ENCODE measurements at places on chromosomes 2 and 18. TPM values are rescaled to one million over a fixed set of nuclear protein-coding genes. Genes with fewer than 3 reads are reported as not detected.

- no peak for DNase-seq
Observed at GRCh38 chr2:105417857-105418436, 19.1 kb upstream of the FHL2 start.

GRCh38 chr2:183671233-183671632 lies 547.0 kb downstream of the NUP35 start:
- DNase-seq = no peak

GRCh38 chr2:56626927-56627326 lies 443.1 kb downstream of the CCDC85A start:
- no peak for DNase-seq

DNA sequence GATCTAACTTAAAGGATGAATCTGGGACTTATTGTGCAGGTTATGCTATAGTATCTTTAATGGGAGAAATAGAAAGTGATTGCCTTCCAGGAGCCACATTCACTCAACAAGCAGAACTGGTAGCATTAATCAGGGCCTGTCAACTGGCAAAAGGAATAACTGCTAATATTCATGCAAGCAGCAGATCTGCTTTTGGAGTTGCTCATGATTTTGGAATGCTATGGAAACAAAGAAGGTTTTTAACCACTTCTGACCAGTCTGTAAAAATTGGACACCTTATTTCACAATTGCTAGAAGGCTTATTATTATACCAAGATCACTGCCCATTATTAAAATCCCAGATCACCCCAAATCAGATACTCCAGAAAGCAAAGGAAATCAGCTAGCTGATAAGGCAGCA lies 200.4 kb downstream of the MREG start:
- DNase-seq = no peak

DNA sequence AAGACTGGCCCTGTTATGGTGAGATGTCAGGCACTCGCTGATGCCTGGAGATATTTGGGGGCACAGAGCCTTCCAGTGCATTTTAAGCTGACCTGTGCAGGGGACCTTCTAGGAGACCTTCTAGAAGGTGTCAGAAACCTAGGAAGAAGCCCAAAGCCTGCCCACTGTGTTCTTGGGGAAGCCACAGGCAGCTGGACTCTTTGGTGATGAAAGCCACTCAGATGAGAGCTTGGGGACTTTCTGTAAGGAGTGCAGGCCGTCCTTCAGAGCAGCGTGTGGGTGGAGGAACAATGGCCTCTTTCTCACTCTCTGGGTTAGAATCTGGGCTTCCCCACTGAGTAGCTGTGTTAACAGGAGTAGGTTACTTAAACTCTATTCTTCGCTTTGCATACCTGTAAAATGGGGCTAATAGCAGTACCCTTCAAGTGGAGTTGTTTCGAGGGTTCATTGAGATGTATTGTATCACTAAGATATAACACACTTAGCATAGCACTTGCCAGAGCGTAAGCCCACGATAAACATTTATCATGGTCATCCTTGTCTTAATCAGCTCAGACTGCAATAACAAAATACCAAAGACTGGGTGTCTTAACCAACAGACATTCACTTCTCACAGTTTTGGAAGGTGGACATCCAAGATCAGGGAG lies 322.3 kb upstream of the EPAS1 start:
- no peak for DNase-seq

DNA sequence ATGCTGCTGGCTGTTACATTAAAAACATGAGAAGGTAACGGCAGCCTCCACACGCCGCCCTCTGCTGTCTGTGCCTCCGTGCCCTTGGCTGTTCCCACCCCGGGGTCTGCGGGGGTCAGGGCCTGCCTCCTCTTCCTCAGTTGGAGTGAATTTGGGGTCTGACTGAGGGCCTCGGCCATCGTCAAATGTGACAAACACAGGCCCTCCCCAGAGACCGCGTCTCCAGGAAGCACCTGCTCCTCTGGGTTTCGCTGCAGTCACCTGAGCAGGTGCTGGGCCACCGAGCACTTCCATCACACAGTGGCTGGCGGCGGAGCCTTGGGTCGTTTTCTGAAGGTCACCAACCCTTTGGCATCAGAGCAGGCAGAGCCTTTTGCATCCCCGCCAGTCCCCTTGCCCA lies 70.9 kb downstream of the NFATC1 start:
- no peak for DNase-seq

DNA sequence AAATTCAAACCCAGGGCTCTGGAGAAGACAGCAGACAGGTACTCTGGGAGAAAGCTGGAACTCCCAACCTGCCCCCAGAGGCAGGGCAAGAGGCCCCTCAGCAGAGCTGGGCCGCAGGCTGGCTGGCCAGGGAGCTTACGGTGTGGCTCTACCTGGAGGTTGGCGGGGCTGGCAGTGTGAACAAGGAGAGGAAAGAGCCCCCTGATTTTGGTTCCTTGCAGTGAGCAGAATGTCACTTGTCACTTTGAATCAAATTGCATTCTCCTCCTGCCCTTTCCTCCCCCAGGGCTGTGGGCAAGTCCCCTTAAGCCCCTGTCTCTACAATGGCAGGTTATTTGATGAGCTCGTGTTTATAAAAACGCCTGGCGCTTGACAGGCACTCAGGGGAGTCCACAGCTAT lies 32.6 kb downstream of the MYO7B start:
- no peak for DNase-seq

DNA sequence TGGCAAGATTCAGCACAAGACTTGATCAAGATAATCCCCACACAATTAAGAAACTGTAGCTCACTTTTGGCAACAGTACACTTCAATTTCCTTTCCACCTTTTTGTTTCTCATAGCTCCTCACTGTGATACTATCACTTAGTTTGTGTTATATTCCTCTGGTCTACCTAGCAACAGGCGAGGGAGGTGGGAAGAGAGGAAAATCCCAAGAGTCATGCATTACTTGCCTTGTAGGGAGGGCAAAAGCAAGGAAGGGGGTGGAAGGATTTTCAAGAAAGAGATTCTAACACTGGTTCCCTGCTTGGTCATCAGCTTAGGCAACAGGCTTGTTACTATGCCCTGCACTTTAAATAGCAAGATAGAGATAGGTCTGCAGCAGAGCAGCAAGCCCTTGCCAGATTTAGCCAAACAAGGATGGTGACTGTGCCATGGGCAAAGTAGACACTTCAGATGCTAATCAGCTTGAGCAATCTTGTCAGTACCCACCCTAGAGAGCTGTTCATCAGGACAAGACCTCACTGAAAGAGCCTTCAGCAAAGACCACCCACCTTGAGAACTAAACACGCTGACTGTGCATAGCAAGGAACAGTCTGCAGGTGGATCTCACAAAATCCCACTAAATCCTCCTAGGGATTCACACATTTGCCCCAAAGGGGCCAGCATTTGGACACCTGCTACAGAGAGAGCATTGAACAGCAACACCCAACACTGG lies 134.6 kb downstream of the MBD2 start:
- DNase-seq = no peak

DNA sequence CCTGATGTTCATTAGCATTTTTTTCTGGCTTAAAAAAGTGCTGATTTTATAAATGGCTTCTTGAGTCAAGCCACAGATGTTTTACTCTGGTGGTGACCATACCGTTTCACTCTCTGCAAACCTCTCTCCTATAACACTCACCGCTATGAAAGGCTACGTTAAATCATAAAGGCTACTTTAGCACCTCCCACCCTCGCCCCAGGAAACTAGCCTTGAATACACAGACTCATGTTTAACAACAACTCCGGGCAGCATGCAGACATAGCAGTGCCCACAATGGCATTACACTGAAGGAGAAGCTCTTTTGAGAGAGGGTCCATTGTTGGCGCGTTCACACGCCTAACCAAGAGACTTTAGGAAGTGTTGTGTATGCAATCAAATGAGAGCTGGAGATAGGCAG lies 5.6 kb downstream of the MYT1L start:
- no peak for DNase-seq

DNA sequence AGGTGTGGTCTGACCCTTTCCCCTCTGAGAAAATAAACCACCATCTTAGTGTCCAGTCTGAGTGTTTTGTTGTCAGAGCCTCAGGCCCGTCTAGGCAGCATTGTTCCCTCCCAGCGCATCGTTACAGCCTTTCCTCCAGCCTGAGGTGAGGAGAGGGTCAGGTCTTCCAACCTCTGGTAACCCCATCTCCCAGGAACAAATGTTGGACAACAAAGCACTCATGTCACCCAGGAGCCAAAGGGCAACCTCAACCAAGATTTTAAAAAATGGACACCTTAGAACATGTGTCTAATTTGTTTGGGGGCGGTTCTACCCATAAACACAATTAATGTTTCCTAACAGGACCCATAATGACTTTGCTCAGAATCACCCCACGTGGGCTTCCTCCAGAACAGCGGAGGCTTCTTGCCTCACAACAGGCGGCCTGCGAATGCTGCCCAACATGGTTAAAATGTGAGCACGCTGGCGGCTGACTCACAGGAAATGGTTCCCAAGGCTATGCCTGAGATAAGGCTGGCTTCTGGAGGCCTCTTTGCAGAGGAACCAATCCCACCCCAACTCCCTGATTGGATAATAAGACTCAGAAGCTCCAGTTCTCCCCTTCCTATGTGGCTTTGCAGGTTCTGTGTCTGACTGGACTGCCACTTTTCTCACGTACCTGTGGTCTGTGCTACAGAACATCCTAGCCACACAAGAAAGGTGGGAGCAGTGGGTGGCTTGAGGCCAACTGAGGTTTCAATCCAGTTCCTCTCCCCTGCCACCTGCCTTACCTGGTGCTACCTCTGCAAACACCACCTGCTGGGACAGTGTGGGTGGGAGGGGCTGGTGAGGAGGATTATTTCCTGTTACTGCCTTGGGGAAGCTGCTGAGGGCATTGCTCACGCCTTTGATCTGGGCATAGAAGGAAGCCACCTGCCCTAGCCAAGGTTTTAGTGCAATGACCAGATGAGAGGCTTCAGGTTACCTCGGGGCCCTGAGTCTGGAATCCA lies 108.8 kb downstream of the B3GNT2 start:
- peak; percentile 28 for DNase-seq

- DNase-seq = no peak
Observed at GRCh38 chr2:30958918-30959265, 151.6 kb upstream of the CAPN13 start.

DNA sequence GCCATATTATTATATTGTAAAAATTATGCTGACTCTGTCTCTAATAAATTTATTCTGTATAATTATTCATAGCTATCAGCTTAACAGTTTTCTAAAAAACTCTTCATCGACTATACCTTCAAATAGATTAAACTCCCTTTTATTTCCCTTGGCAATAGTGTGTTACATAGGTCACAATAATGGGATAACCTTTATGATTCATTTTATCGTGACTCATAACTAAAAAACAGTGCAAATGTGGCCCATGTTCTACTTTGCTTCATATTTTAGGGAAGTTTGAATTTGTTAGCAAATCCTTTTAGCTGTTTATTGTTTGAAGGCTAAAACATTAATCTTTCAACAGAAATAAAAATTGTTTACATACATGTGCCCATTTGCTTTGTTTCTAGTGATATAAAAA lies 783.2 kb upstream of the CDH2 start:
- DNase-seq = no peak

GRCh38 chr18:25077038-25077943 lies 274.7 kb downstream of the ZNF521 start:
- no peak for DNase-seq

DNA sequence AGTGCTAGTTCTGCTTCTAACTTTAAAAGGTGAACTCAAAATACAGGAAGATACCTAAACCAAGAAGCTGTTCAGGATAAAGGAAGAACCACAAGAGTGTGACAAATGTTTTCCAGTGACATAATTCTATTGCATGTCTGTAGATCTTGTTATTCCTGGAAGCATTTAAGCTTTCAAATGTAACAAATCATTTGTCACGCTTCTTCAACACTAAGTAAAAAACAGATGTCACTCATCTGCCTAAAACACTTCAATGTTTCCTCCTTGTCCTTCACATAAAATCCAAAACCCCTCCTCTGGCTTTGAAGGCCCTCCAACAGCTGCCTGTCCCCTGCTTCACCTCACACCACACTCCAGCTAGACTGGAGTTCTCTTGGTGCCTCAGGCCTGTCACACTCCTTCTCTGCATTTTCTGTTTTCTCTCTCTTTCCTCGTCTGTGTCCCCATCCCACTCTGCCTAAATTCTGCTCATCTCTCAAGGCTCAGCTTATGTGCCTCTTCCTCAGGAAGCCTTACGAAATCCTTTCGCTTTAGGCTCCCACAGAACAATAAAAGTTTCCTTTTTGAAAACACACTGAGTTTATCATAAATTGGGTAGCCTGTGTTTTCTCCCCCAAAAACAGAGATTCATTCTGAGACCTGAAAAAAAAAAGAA lies 6.4 kb upstream of the CLEC4F start:
- no peak for DNase-seq

DNA sequence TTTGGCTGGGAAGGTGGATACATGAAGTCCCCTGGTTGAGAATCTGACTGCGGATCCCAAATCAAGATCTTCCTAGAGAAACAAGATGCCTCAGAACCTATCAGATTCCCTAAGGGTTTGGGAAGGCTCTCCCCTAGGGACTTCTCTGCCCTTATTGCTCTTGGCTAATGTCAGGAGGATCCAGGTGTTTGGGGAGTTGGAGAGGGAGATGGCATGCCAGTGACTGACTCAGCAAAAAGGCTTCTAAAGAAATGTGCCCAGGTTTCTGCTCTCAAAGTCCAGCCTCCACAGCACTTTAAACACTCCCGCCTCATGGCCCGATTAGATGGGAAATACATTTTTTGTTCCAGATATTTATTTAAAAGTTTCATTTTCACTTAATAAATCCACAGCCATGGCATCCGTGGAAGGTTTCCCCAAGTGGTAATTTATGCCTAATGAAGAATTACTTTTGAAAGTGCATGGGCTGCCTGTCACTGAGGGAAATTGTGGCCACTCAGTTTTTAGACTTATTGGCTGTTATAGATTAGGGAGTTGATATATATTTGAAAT lies 156.4 kb downstream of the OSR1 start:
- DNase-seq = no peak

PMAIP1 gene
- 4.1 TPM for total RNA-seq

TCF7L1 gene
- total RNA-seq = 2.6 TPM

FOXI3 gene
- 0.40 TPM for total RNA-seq

ZDBF2 gene
- 8.1 TPM for total RNA-seq

NR4A2 gene
- 2.3 TPM for total RNA-seq

TIMM21 gene
- 27.6 TPM for total RNA-seq

VRK2 gene
- total RNA-seq = 19.2 TPM

CROCC2 gene
- total RNA-seq = 0.23 TPM

TRIB2 gene
- 205 TPM for total RNA-seq

SLC23A3 gene
- 2.9 TPM for total RNA-seq

DLGAP1 gene
- total RNA-seq = 66.7 TPM

TMEM198 gene
- 5.7 TPM for total RNA-seq

UGT1A4 gene
- not detected for total RNA-seq

LIMS4 gene
- total RNA-seq = 10.8 TPM

Measured in prostate gland (tissue), 2 donors.